ENCODE measurements at places on chromosomes 6 and 20.

GRCh38 chr20:56504373-56505005 is 20.1 kb upstream of the FAM209A start:
- no peak for DNase-seq

DNA sequence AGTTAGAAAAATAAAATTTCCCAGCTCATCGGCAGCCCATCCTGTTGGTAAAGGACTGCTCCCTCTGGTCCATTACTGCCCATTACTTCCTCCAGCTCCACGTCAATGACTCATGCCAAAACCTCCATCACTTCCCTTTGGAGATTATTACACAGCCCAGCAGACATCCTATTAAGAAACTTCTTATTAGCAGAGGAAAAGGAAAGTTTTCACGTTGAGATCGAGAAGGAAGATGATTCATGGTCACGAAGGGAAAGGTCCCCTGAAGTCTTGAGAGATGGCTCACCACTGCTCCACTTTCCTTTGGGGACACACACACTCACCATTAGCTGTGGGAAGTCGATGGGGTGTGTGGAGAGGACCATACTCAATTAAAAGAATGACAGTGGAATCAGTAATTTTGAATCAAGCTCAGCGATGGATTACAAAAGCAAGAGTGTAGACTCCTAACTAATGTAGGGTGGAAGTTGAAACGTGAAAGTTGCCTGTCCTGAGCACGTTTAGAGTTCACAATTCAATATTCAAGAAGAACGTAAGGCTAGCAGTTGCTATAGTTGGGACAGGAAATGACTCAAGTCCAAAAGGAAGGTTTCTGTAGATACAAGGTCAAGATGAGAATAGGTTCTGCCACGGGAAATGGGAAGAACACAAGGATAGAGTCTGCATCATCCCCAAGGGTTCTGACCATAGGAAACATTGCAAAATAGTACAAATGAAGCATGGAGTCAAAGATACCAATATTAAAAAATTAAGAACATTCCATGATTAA is 21.6 kb downstream of the SASH1 start:
- DNase-seq = peak; percentile 62

- no peak for DNase-seq
These were observed 42.8 kb downstream of the SLC35B3 start for GRCh38 chr6:8392569-8392968.

DNA sequence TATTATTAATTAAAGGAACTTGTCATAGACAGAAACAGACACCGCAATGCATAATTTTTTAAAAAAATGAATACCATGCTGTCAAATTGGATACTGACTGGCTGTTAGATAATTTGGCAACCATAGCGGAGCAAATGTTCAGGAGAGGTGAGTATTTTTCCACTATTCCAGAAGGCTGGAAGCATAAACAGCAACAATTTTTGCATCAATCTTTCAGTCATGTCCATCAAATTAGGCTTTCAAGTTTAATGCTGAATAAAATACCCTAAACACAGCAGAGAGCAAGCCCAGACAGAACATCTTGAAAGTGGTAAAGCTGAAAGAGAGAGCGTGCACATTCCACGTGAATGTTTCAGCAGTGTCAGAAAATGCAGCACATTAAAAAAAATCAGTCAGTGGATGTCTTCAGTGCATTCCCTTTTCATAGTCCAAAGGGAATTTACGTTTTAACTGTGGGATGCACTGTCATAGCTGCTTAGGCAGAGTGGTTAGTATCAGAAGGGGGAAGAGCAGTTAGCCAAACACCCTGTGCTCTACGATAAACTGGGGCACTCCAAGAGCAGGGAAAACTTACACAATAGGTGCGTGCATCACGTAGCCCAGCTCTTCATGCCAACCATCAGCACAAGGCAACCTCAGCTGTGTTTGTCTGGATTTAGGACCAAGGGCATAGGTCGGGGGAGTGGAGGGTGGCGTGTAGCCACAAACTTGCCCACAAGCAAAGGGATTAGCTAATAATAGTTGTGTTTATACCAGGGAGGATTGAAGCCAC is 116.2 kb upstream of the STMND1 start:
- peak; percentile 98 for DNase-seq

DNA sequence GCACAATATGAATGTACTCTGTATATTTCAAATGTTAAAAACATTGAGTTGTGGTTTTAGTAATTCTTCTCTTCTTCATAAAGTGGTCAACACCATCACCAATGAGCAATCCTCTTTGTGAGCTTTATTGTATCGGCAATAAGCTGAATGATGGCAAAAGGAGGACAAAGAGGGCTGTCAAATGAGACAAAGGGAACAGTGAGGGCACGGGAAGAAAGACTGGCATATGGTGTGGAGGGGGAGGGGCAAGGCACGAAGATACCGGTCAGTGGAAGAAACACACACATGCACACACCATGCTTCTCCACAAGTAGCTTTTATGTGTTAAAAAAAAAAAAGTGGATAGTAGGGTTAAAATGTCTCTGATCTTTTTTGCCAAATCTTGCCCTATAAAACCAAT is 506.8 kb upstream of the CITED2 start:
- DNase-seq = no peak

- no peak for DNase-seq
These were observed 1.1 kb upstream of the BHLHE23 start for GRCh38 chr20:63007646-63008488.

DNA sequence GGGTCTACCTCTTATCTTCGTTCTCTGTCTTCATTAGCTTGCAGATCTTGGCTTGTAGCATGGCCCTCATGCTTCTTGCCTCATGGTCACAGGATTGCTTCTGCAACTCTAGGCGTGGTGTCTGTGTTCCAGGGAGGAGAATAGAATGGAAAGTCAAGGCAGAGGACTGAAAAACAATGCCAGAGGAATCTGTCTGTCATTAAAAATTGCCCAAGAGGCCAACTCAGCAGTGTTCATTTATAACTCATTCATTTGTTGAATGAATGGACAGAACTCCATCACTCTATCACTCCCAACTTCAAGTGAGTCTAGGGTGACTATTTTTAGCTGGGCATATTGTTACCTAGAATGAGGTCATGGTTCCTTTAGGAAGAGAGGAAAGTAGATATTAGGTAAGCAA is 179.6 kb downstream of the UST start:
- no peak for DNase-seq

DNA sequence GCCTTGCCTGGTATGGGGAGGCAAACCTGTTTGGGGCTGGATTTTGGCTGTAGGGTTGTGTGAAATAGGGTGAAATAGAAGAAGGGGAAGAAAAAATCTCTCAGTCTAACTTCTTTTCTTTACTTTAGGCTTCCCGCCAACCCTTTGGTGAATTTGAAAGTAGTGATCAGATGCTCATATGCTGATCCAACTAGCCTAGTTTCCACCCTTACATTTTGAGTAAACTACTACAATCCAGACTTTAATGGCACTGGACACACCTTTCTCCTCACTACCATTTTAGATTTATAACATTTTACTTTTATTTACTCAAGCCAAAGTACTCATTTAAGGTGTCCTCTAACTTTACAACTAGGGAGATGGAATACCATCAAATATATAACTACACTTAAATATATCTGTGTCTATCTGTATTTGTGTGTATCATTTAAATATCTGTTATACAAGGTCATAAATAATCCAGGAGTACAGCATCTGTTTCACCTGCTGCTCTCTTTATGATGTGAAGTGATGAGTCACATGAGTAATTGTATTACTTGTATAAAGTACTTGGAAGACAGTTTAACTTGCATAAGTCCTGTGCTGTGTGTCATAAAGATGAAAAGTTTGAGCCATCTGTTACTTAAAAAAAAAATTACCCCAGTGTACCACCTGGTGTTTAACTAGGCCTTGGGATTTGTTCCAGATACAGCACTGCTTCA is 172.1 kb downstream of the CDKAL1 start:
- no peak for DNase-seq

DNA sequence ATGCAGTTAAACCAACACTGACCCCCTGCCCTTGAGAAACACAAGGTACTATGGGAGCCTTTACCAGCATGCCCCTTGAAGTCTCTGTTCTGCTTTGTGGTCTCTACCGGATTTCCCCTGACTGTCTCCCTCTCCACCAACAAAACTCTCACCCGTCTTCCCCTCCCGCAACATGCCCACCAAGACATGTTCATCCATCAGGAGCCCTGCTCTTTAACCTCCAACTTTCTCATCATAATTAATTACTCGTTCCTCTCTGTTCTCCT is 1.1 kb downstream of the ZNF165 start:
- no peak for DNase-seq

- DNase-seq = no peak
These were observed 58.8 kb upstream of the UNC93A start for GRCh38 chr6:167232356-167232755.

DNA sequence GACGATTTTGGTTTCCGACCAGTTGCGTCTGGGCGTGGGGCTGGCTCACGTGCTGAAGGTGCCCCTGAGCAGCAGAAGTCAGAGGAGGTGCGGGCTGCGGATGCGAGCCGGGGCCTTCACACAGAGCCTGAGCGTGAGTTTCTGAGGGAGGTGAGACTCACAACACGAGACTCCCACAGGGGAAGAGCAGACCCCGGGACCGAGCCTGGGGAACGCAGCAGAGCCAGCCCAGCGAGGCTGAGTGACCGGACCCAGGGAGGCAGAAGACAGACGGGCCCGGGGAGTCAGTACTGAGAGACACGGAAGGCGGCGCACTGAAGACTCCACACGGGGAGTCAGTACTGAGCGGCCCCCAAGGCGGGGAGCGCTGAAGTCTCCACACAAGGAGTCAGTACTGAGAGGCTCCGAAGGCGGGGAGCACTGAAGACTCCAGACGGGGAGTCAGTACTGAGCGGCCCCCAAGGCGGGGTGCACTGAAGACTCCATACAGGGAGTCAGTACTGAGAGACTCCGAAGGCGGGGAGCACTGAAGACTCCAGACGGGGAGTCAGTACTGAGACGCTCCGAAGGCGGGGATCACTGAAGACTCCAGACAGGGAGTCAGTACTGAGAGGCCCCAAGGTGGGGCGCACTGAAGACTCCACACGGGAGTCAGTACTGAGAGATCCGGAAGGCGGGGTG is 77.8 kb downstream of the DLL1 start:
- no peak for DNase-seq

DNA sequence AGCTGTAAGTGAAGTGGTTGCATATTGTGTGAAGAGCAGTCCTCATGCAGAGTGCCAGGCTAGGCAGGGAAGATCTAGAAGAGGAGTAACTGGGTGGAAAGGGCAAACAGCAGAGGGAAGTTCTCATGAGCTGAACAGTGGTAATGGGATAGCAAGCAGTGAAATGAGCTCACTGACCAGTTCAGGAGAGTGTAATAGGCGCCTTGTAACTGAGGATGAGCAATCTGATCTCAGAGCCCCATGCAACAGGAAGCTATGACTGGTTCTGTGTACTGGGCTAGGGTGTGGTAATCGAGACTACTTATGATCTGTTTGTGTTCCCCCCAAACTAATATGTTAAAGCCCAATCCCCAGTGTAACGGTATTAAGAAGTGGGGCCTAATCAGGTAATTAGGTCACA is 98.6 kb downstream of the RFX6 start:
- no peak for DNase-seq

- DNase-seq = no peak
These were observed 313.6 kb downstream of the ALDH8A1 start for GRCh38 chr6:134636186-134636799.

- no peak for DNase-seq
These were observed 428.8 kb upstream of the JARID2 start for GRCh38 chr6:14817074-14817473.

- DNase-seq = no peak
These were observed 630 bp downstream of the LIME1 start for GRCh38 chr20:63736893-63737694.

GRCh38 chr6:142944124-142945048 is 590 bp downstream of the HIVEP2 start:
- peak; percentile 36 for DNase-seq

GRCh38 chr6:34958734-34959133 is 69.7 kb downstream of the ANKS1A start:
- DNase-seq = no peak

DNA sequence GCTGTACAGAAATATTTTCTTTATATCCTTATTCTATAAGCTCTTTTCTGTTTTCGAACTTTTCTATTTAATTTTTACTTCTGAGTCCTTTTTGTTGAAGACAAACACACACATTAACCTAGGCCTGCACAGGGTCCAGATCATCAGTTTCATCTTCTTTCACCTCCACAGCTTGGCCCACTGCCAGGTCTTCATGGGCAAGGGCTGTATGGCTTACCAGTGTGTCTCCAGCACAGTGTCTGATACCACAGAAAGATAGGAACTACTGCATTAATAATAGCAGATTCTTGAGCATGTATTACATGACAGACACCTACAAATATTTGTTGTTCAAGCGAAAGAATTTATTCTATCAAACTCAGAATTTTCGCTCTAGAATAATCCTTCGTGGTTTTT is 24.4 kb downstream of the QKI start:
- DNase-seq = no peak

GRCh38 chr6:33744001-33744848 is 2.5 kb downstream of the IP6K3 start:
- DNase-seq = no peak

- DNase-seq = no peak
These were observed 33.5 kb downstream of the ERMARD start for GRCh38 chr6:169784821-169785340.

DNA sequence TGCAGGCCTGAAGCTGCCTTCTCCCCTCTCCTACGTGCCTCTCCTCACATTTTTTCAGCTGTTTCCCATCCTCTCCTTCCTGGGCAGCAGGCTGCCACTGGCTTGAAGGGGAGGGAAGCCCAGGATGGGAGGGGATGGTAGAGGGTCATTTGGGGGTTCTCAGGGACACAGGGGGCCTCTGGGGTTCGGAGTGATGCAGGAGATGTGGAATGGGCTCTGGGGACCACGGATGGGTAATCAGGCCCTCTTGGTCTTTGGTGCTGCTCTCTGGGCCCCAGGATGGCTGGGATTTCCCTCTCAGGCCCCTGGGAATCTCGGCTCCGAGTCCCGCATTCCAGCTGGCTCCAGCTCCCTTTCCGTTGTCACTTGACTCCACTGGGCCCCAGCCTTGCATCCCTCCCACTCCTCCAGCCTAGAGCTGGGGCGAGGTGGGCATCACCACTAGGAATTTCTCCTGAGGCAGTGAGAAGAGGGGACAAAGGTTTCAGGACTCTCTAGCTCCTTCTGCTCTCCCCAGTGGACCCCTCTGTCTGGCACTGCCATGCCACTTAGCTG is 2.0 kb upstream of the DDR1 start:
- no peak for DNase-seq

GRCh38 chr6:30935018-30935417 is 3.0 kb upstream of the SFTA2 start:
- DNase-seq = no peak

- no peak for DNase-seq
These were observed 3.9 kb downstream of the DOK5 start for GRCh38 chr20:54479138-54479906.

DNA sequence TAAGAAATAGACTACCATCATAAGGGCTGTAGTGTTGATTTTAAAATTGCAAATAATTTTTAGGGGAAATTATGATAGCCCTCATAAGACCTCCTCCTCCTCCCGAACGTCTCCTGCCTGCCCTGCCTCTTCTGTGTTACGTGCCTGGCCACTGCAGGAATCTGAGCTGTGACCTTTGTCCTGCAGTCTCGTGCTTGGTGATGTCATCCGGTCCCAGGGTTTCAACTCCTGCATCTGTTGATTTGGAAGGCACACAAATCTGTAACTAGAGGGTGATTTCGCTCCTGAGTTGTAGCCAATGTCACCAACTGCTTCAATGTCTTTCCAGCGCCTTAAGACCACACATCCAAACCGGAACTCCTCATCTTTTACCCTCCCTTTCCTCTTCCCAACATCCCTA is 163.2 kb downstream of the AIG1 start:
- DNase-seq = no peak

Data from BJ (cell line).